Adrenal gland (tissue), 19 donors: ENCODE measurements at places on chromosomes 13 and 19. TPM values are rescaled to one million over a fixed set of nuclear protein-coding genes. Genes with fewer than 3 reads are reported as not detected.

MAP3K10 gene
- polyA plus RNA-seq: 78.3 TPM

OR10H1 gene
- not detected for polyA plus RNA-seq

TMEM255B gene
- polyA plus RNA-seq: 22.0 TPM

OR4F17 gene
- polyA plus RNA-seq: not detected

ERICH6B gene
- polyA plus RNA-seq: not detected

PDE4C gene
- polyA plus RNA-seq: not detected

RFXANK gene
- 195 TPM for polyA plus RNA-seq

WTIP gene
- polyA plus RNA-seq: 2.2 TPM

RFPL4AL1 gene
- polyA plus RNA-seq: not detected

ZNF429 gene
- 4.4 TPM for polyA plus RNA-seq

KIR3DL2 gene
- polyA plus RNA-seq: 0.03 TPM

WDR87 gene
- polyA plus RNA-seq: 0.08 TPM

SLC7A9 gene
- polyA plus RNA-seq: 0.48 TPM

AP1M2 gene
- polyA plus RNA-seq: 0.10 TPM

SELENOV gene
- polyA plus RNA-seq: not detected

KLHL1 gene
- 0.08 TPM for polyA plus RNA-seq

NLRP7 gene
- polyA plus RNA-seq: not detected

FAM216B gene
- not detected for polyA plus RNA-seq

LILRB4 gene
- 2.5 TPM for polyA plus RNA-seq

USHBP1 gene
- polyA plus RNA-seq: 23.6 TPM

OVOL3 gene
- not detected for polyA plus RNA-seq

GSX1 gene
- not detected for polyA plus RNA-seq

CGB3 gene
- polyA plus RNA-seq: not detected

LSR gene
- 87.8 TPM for polyA plus RNA-seq

CCDC106 gene
- polyA plus RNA-seq: 42.8 TPM

B3GLCT gene
- 2.0 TPM for polyA plus RNA-seq
